ENCODE measurements at places on chromosomes 13 and 19. TPM values are rescaled to one million over a fixed set of nuclear protein-coding genes. Genes with fewer than 3 reads are reported as not detected.

TMEM145 gene
- 0.95 TPM for total RNA-seq

ANGPTL8 gene
- not detected for total RNA-seq

GRCh38 chr13:98792785-98793495 is 40.5 kb upstream of the SLC15A1 start:
- no peak overlapping the region for H3K4me3 ChIP-seq
- peaks cover 7% of the 10 kb centered on the region for H3K4me1 ChIP-seq
- DNase-seq, result no peak
- H3K36me3 ChIP-seq, result no peaks in the 10 kb centered on the region

GRCh38 chr13:55992145-55992544 is 1148.6 kb upstream of the PRR20A start:
- H3K4me3 ChIP-seq, result no peak overlapping the region
- H3K36me3 ChIP-seq, result no peaks in the 10 kb centered on the region
- no peak overlapping the region for H3K27ac ChIP-seq

All from lung (tissue), 17 donors.